ENCODE measurements at places on chromosomes 11 and 22.

GRCh38 chr11:77647654-77648305, 10.2 kb upstream of the CLNS1A start:
- DNase-seq, result no peak

GRCh38 chr22:37240941-37241320, 3.1 kb downstream of the RAC2 start:
- DNase-seq, result no peak

DNA sequence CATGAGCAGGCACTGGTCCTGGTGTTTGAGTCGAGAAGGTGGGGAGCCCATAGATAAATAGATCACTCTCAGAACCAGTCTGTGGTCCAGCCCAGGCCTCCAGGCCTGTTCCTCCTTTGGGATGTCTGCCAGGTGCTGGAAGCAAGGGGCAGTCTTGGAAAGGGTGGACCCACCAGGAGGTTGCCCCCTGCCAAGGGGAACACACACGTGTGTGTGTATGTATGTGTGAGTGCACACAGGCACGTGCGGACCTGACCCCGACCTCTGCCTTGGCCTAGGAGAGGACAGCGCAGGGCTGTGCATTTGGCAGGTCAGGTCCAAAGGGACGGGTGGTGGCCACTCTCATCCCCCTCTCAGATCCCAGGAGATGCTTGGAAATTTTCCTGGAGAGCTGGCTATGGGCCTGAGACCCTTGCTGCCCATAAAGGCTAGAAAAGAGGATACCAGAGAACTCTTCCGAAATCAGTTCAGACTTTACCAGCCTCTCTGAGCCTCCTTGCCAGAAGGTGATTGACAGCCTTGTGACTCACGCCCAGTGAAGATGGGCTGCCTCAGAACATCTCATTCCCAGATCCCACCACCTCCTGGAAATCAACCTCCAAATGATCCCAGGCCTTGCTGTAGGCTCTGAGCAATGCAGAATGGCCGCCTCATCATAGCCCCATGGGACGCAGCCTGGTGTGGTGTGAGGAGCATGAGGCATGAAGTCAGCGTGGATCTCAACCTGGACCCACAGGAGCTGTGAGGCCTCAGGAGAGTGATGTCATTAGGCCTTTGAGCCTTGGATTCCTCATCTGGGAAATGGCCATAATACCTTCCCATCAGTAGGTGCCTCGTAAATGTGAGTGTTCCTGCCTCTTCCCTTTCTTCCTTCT, 24.0 kb upstream of the CREB3L1 start:
- no peak for DNase-seq

- DNase-seq, result no peak
Measured at GRCh38 chr22:40572976-40573375, 63.5 kb downstream of the MRTFA start.

DNA sequence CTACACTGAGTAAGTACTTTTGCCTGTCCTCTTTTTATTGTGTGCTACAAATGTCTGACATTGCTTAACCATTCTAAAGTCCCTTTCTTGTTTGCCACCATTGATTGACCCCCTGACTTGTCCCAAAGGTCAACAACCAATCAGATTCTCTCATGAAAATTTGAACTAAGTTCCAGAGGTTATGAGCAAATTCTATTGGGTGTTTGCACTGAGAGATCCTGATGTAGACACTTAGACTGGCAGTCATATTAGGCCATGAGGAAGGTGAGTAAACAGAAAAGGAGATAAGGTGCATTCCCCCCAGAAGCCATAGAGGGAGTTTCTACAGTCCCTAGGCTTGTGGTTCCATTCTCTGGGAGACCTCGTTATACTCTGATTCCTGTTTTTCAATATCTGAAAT, 101.3 kb upstream of the E2F8 start:
- no peak for DNase-seq

GRCh38 chr11:108148556-108148955, 27.2 kb downstream of the ACAT1 start:
- no peak for DNase-seq
